COLO829 (cell line): ENCODE measurements at places on chromosomes 2 and 18.
A peak's percentile ranks its signal among the peaks of the same experiment; 100 is the strongest.

- DNase-seq, result no peak
Measured at GRCh38 chr2:198968545-198968944, 489.2 kb downstream of the SATB2 start.

- DNase-seq, result no peak
Measured at GRCh38 chr2:25257931-25258846, 83.5 kb downstream of the DNMT3A start.

GRCh38 chr2:236584521-236585384 is 15.1 kb downstream of the ACKR3 start:
- DNase-seq, result no peak

GRCh38 chr18:13219593-13220159 is 1.1 kb downstream of the LDLRAD4 start:
- DNase-seq, result no peak

DNA sequence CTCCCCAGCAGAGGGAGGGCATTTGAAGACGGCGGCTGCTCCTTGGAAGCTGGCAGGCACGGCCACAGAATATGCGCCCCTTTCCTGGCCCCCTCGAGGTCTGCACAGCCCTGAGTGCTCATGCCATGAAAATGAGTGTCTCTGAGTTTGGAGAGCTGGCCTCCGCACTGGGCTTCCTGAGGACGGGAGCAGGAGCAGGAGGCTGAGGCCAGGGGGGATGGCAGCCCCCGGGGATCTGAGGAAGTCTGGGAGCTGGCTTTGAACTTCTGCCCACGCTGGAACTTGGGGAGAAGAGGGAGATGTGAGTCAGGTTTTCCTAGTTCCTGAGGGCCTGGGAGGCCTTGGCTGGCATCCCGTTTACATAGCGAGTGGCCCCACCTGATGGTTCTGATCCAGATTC is 47.0 kb downstream of the RRM2 start:
- peak; percentile 48 for DNase-seq

GRCh38 chr2:199848389-199849130 is 2.4 kb downstream of the FTCDNL1 start:
- no peak for DNase-seq

DNA sequence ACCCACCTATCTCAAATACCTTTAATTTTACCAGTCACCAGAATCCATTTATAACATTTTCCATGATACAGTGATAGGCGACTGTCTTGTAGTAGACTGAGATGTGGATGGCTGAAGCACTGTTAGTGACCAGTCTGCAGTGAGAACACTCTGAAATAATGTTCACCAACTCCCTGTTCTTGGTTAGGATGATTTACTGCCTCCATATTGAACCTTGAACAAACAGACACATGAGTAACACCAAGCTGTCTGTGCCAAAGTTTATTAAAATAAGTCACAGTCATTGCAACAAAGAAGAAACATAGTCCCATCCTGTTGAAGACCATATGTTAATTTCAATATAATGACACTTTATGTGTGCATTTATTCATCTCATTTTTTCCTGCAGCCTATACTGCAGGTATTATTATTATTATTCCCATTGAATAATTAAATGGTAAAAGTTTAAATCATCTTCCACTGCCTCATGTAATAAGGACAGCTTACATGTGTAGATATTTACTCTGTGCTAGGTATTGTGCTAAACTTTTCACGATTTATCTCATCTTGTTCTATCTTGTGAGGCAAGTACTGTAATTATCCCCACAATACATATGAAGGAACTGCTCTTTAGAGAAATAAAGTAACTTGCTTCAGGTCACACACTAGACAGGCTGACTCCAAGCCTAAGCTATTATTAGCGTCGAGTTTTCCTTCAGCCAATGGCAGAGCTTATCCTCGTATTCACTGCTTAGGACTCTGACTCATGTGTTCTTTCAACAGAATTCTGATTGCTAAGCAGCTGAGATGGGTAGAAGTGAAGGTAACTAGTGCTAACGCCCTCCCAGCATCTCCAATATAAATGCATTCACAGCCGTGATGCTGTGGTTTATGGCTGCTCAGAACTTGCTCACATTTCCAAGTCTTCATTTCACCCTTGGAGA is 62.5 kb downstream of the ONECUT2 start:
- no peak for DNase-seq

DNA sequence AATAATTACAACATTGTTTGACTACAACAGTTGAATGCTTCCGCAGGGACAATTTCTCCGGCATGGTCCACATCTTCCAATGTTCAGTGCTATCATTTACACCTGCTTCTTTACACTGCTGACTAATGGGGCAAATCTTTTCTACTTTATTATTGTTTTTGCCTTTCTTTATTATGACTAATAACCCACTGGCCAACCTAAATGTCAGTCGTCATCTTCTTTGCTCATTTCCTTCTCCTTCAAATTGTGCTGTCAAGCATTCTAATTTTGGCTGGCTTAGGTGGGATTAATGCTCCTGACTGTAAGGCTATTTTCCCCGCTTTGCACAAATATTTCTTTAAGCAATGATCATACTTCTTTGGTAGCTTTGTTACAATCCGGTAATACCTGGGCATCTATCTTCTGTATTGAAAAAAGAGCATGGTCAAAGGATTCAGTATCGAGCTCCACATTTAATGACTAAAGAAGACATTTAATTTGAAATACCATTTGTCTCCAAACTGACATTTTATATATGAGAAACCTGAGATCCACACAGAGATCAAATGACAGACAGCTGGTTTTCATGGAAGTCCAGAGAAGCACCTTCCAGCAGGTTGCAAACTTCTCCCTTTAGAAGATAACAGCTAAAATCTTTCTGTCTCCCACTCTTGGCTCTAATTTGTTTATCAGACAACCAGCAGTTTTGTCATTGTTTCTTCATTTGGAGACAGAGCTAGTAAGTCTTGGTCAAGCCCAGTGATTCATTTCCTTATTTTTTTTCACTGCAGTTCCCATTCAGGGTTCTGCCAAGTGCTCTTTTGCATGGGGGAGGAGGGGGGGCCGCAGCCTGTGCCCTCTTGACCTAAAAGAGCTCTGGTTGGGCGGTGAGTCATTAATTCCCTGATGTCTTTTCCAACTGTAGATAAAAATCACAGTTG is 132.9 kb downstream of the SOCS6 start:
- peak; percentile 74 for DNase-seq

- DNase-seq, result no peak
Measured at GRCh38 chr2:177628831-177629230, 236.3 kb downstream of the AGPS start.

- DNase-seq, result peak; percentile 96
Measured at GRCh38 chr2:216478151-216478550, 20.5 kb upstream of the RPL37A start.

- DNase-seq, result no peak
Measured at GRCh38 chr2:85933753-85934594, 45.2 kb upstream of the ST3GAL5 start.

DNA sequence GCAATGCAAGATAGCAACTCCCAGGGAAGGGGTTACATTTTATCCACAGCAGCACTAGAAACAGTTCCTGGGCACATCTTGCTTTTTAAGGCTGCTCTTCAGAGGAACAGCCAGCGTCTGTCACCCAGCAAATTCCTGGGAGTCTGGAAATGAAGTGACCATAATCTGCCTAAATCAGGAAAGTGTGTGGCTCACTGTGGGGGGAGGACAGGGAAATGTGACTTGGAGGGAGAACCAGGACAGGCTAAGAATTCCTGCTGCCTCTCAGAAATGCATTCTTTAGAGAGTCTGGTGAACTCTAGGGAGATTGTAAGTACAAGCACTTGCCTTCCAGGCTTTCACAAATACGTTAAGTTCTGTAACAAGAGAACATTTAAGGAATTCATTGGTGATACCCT is 364.3 kb upstream of the SPHKAP start:
- no peak for DNase-seq

- no peak for DNase-seq
Measured at GRCh38 chr2:121283670-121284462, 1.1 kb downstream of the TFCP2L1 start.

DNA sequence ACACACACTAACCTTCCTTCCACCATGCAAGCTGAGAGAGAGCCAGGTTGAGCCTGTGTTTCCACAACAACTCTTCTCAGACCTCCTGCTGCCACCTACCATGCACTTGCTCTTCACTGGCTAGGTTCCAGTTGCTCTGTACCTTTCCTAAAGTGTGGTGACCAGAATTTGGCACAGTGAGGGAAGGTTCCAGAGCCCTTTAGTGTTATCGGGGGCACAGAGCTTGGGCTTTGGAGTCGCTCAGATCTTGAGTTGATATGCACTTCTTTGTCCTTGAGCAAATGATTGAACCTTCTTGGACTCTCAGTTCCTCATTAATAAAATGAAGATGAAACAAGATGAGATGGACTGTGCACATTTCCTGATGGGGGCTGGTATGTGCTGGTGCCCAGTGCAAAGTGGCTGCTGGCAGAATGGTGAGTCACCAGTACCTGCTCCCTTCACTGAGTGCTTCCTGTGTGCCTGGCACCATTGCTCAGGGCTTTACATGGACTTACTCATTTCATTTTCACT is 47.1 kb downstream of the NEDD4L start:
- no peak for DNase-seq

DNA sequence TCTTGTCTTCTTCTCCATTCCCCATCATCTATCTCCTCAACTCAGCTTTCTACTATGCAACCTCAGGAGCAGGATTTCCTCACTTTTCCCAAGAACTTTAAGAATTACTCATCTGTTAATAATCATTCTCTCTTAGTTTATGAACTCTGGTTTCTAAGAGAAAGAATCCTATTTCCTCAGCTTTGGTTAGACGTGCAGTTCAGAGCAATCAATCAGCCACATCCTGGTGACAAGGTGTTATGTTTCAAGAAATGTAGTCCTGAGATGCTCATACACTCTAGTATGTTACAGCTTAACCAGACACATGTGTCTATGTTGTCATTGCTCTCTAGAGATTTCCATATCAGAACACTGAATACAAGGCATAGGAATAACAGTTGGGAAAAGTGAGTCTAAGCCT is 277.9 kb downstream of the MBD2 start:
- DNase-seq, result no peak

GRCh38 chr2:196431957-196432356 is 207.6 kb upstream of the CCDC150 start:
- DNase-seq, result no peak

- DNase-seq, result no peak
Measured at GRCh38 chr2:45974056-45974455, 322.6 kb downstream of the PRKCE start.

GRCh38 chr2:8573942-8574195 is 108.0 kb upstream of the ID2 start:
- DNase-seq, result no peak

DNA sequence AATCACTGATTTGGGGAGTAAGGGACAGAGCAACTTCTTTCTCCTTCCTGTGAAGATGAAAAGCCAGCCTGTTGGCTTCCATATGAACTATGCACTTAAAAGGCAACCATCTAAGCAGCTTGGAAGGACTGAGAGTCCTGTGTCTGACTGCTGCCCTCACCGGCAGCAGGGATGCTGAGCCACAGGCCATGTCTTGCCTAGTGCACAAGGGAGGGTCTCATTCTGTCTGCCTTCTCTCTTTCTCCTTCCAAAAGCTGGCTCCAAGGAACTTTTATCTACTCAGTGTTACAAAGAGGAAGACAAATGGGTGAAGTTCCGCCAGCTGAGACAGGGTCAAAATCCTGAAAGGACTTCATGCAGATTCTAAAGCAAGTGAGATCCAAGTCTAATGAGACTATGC is 146.3 kb downstream of the MTCL1 start:
- DNase-seq, result no peak

DNA sequence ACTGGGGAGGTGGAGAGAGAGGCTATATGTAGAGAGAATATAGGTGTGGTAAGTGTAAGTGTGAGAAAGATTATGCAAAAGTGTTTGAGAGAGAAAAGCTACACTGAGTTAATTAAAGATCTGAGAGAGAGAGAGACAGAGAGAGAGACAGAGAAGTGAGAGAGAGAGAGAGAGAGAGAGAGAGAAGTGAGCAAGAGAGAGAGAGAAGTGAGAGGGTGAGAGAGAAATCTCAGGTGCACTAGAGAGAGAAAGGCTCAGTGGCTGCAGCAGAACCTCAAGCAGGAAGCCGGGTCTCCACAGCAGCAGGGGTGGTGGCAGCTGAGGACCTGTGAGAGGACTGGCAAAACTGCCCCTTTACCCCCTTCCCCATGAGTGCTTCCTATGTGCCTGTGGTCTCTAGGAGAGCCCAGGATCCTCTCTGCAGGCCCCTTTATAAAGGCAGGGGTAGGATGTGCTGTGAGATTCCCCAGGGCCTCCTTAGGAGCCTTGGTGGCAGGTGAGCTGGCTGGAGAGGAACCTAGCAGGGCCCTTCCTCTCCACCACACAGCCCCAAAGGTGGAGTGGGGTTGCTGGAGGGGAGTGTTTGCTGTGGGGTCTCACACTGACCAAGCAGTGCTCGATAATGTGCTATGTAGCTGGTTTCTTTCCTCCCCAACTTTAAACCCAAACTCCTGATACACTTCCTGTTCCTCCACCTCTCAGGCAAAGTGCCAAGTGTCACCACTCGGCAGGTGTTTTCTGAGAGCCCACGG is 52.6 kb downstream of the SLC4A5 start:
- DNase-seq, result no peak

- DNase-seq, result peak; percentile 69
Measured at GRCh38 chr2:52964916-52965530, 802.6 kb upstream of the CHAC2 start.

- no peak for DNase-seq
Measured at GRCh38 chr18:57431467-57432080, 3.6 kb upstream of the ONECUT2 start.

DNA sequence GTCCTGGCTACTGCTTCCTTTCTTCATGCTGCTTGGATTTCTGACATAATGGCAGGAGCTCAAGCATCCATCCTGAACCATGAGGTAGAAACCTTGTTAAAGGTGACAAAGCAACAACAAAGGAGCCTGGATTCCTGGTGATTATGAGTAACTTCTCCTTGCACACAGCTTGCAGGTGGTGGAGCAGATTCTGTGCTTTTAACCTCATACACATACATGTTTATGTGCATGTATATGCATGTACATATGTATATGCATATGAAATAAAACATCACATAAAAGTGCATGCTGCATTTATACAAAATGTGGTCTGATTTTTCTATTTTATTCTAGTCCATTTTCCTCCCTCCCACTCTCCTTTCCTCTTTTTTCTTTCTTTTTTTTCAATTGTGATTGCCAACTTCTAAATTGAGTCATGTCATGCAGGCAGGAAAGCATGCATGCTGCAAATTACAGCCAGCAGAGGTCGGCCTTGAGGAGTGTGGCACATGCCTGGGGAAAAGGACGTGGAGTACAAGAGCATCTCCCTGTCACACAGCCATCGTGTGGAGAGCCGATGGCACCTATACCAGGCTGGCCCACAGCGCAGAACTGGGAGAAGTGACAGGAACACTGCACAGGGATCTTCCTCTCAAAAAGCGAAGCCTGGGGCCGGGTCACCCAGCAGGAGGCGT is 17.9 kb downstream of the LCT start:
- DNase-seq, result no peak

GRCh38 chr2:99905636-99906035 is 236.8 kb downstream of the AFF3 start:
- no peak for DNase-seq
